ENCODE measurements at places on chromosomes 7 and 10.

DNA sequence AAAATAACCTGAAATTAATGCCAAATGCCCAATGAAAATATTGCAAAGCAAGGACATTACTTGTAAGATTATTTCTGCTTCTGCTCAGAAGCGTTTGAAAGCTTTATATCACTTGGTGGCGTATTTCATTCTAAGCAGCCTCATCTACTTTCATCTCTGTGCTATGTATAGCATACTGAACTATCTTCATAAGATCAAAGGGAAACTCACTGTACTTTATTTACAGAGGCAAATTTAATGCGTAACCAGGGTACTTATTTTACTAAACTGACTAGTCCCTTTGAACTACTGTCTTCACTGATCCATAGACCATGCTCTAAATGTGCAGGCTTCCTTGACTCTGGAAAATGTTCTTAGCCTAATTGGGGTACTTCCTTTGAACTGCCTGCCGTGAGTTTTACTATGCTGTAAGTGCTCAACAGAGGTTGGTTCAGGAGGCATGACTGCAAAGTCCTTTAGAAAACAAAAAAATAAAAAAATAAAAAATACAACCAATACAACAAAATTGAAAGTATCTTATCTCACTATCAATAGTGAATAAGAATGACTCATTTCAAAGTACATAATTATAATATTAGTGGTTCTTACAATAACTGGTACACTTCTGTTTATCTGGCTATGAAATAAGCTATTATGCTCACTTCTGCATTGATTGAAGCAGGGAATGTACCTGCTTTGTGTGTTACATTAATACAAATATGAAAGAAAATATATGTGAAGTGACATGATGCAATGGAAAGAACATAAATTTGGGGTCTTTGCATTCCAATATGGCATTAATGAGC is 41.0 kb upstream of the TSPAN12 start:
- no peak overlapping the region for H3K4me3 ChIP-seq
- no peaks in the 10 kb centered on the region for H3K4me1 ChIP-seq
- no peaks in the 10 kb centered on the region for H3K36me3 ChIP-seq
- no peak overlapping the region for H3K27ac ChIP-seq
- no peak for DNase-seq

DNA sequence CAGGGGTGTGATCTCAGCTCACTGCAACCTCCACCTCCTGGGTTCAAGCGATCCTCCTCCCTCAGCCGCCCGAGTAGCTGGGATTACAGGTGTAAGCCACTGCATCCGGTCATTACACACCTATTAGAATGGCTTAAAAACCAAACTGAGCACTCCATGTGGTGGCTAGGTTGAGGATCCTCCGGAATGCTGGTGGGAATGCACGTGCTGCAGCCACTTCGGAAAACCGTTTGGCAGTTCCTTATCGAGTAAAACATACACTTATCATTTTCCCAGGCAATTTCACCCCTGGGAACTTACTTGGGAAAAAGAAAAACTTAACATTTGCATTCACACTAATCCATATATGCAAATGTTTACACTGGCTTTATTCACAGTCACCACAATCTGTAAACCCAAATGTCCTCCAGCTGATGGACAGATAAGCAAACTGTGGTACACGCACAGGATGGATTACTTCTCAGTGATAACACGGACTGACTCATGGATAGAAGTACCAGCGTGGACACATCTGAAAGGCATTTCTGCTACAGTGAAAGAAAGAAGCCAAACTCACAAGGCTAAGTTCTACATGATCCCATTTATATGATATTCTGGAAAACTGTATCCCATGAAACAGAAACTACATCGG is 20.4 kb downstream of the RFC2 start:
- peaks cover 68% of the 10 kb centered on the region for H3K4me1 ChIP-seq
- no peak overlapping the region for H3K4me3 ChIP-seq
- H3K36me3 ChIP-seq = peaks cover 8% of the 10 kb centered on the region
- no peaks in the 10 kb centered on the region for H3K27me3 ChIP-seq
- no peak for DNase-seq

GRCh38 chr7:116710764-116711452 is 38.9 kb downstream of the MET start:
- no peak for DNase-seq
- no peak overlapping the region for H3K4me3 ChIP-seq
- H3K36me3 ChIP-seq = no peaks in the 10 kb centered on the region
- peaks cover 5% of the 10 kb centered on the region for H3K27me3 ChIP-seq
- no peak overlapping the region for H3K27ac ChIP-seq

DNA sequence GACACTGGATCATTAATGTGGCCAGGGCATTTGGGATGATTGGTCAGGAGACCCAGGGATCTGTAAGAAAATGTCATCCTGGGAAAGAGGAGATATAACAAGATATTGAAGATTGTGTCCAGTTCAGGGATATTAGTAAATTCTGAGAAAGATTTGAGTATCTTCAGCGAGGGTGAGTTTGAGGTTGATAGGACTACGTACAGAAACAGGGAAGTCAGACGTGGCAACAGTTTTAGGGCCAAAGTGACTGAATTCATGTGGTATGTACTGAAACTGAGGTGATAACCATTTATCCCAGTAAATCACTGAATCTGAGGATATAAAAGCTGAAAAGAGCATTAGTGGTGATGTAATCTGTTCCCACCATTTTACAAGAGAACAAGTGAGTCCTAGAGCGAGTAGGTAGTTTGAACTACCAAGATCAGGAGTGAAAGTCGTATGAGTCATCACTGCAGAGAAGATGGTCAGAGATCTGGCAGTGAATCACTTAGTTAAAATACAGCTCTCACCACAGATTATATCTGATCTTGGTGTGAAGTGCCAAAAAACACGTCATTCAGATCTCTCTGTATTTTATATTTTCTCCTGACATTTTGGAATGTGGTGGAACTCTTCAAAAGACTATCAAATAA is 220.5 kb downstream of the CDK14 start:
- no peaks in the 10 kb centered on the region for H3K27me3 ChIP-seq
- no peaks in the 10 kb centered on the region for H3K36me3 ChIP-seq
- peak; percentile 13 for DNase-seq
- H3K27ac ChIP-seq = peak overlapping the region; percentile 62

- DNase-seq = no peak
- no peaks in the 10 kb centered on the region for H3K27me3 ChIP-seq
- no peaks in the 10 kb centered on the region for H3K36me3 ChIP-seq
- H3K4me1 ChIP-seq = peaks cover 20% of the 10 kb centered on the region
These were observed 54.5 kb upstream of the LBX1 start for GRCh38 chr10:101283762-101284100.

GRCh38 chr10:15453926-15454325 is 82.8 kb upstream of the FAM171A1 start:
- H3K36me3 ChIP-seq = no peaks in the 10 kb centered on the region
- no peaks in the 10 kb centered on the region for H3K27me3 ChIP-seq

GRCh38 chr10:114408968-114409444 is 4.7 kb upstream of the AFAP1L2 start:
- no peaks in the 10 kb centered on the region for H3K4me1 ChIP-seq
- no peak for DNase-seq
- no peaks in the 10 kb centered on the region for H3K36me3 ChIP-seq
- no peaks in the 10 kb centered on the region for H3K27me3 ChIP-seq
- no peak overlapping the region for H3K27ac ChIP-seq

DNA sequence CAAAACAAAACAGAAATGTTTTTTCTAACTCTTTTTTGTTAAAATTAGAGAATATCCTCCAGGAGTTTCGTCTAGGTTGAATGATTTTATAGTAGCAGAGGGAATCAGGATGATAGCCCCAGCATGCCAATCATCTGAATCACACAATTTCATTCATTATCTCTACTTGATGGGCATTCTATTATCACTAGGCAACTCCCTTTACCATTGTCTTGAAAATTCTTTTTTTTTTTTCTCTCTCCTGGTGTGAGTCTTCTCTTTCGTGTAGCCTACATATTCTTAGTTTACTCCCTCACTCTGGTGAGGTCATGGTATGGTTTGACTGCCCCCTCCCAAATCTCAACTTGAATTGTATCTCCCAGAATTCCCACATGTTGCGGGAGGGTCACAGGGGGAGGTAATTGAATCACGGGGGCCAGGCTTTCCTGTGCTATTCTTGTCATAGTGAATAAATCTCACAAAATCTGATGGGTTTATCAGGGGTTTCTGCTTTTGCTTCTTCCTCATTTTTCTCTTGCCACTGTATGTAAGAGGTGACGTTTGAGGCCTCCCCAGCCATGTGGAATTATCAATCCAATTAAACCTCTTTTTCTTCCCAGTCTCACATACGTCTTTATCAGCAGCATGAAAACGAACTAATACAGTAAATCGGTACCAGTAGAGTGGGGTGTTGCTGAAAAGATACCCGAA is 105.0 kb downstream of the OTUD1 start:
- H3K36me3 ChIP-seq = no peaks in the 10 kb centered on the region
- H3K4me1 ChIP-seq = peaks cover 16% of the 10 kb centered on the region
- no peak for DNase-seq
- no peak overlapping the region for H3K27ac ChIP-seq
- H3K4me3 ChIP-seq = no peak overlapping the region
- no peaks in the 10 kb centered on the region for H3K27me3 ChIP-seq

DNA sequence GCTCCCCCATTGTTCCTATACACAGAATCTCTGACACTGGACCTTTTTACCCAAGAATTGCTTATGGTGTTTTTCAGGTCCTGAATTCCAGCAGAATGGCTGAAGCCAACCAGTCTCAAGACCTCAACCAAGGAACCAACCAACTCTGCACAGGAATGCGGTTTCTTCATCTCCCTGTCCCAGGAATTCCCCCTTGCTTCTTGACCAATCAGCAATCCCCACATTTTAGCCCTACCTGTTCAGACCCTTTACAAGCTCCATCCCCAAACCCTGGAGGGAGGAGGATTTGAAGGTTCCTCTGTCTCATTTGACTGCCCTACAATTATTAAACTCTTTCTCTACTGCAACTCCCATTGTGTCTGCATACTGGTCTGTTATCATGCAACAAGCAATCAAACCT is 35.5 kb downstream of the HIBADH start:
- no peaks in the 10 kb centered on the region for H3K27me3 ChIP-seq
- no peak overlapping the region for H3K4me3 ChIP-seq
- H3K36me3 ChIP-seq = no peaks in the 10 kb centered on the region
- no peak overlapping the region for H3K27ac ChIP-seq

GRCh38 chr10:99676426-99676825 is 17.1 kb downstream of the ENTPD7 start:
- H3K36me3 ChIP-seq = peaks cover 2% of the 10 kb centered on the region
- no peak overlapping the region for H3K4me3 ChIP-seq
- DNase-seq = no peak
- no peaks in the 10 kb centered on the region for H3K27me3 ChIP-seq
- no peaks in the 10 kb centered on the region for H3K4me1 ChIP-seq

DNA sequence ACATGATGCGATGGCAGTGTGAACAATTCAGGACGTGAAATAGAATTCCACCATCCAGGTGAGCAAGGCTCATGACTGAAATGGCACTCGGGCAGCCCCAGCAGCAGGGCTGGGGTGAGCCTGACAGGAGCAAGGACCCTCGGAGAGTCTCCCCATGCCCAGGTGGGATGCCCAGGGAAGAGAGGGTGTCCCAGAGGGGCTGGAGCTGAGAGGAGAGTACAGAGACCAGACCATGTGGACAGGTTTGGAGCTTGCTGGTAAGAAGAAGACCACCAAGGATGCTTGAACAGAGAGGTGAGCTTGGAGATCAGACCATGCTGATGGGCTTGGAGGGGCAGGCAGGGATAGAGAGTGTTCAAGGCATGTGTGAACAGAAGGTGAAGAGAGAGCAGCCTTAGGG is 83.3 kb downstream of the RAMP3 start:
- DNase-seq = no peak
- H3K27ac ChIP-seq = no peak overlapping the region

DNA sequence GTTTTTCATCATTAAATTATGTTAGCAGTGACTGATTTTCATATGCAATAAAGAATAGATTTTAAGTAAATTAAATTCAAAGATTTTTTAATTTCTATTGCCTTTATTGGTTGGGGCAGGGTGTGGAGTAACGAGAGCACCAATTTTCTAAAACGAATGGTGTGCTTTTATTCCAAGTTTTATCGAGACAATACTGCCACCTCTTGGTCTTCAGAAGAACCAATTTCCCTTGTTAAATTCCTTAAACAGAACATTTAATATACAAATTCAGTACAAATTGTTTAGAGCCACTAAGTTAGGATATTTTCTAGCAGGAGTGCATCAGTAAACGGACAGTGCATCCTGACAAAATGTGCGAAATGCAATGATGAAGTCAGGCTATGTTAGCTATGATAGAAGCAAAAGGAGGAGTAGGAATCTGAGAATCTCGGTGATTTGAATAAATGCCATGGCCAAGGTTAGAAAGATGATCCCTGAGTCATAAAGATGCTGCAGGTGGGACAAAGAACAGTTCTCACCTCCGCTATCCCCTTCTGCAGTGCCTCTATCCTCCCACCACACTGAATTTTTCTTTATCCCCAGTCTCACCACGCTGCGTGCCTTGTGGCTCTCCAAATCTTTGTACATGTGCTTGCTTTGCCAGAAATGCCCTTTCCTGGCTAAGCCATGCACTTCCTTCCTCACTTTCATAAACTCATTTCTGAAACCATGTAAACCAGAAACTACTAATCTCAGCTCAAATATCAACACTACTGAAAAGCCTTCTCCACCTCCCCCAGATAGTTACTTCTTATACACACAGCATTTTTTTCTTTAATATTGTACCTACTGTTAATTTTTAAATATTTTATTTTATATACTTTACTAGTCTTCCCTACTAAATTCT is 31.9 kb upstream of the AGBL3 start:
- H3K36me3 ChIP-seq = no peaks in the 10 kb centered on the region
- H3K4me3 ChIP-seq = no peak overlapping the region
- H3K4me1 ChIP-seq = no peaks in the 10 kb centered on the region
- no peak overlapping the region for H3K27ac ChIP-seq

GRCh38 chr10:88374392-88375175 is 208.5 kb downstream of the RNLS start:
- DNase-seq = no peak
- no peak overlapping the region for H3K4me3 ChIP-seq
- no peaks in the 10 kb centered on the region for H3K27me3 ChIP-seq

DNA sequence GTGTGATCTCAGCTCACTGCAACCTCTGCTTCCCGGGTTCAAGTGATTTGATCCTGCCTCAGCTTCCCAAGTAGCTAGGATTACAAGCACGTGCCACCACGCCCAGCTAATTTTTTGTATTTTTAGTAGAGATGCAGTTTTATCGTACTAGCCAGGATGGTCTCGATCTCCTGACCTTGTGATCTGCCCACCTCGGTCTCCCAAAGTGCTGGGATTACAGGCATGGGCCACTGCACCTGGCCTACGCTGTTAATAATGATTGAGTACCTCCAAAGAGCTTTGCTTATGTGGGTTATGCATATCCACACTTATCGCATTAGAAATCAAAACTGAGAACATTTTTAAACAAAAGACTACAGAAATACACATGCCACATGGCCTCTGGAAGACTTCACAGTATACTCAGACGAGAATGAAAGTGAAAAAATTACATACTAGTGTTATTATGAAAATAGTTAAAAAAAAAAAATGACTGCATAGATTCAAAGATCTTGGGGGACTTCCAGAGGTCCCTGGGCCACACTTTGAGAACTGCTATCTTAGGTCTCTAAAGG is 25.4 kb downstream of the RPP38 start:
- H3K36me3 ChIP-seq = no peaks in the 10 kb centered on the region
- DNase-seq = no peak
- no peak overlapping the region for H3K27ac ChIP-seq

GRCh38 chr10:21369697-21370096 is 155.8 kb downstream of the SKIDA1 start:
- no peaks in the 10 kb centered on the region for H3K4me1 ChIP-seq
- no peaks in the 10 kb centered on the region for H3K27me3 ChIP-seq
- H3K36me3 ChIP-seq = no peaks in the 10 kb centered on the region
- DNase-seq = no peak

Data from B cell (primary cell).